ENCODE measurements at places on chromosomes 13 and 19.

GRCh38 chr19:46609511-46610412 lies 8.6 kb downstream of the CALM3 start:
- DNase-seq, result no peak

DNA sequence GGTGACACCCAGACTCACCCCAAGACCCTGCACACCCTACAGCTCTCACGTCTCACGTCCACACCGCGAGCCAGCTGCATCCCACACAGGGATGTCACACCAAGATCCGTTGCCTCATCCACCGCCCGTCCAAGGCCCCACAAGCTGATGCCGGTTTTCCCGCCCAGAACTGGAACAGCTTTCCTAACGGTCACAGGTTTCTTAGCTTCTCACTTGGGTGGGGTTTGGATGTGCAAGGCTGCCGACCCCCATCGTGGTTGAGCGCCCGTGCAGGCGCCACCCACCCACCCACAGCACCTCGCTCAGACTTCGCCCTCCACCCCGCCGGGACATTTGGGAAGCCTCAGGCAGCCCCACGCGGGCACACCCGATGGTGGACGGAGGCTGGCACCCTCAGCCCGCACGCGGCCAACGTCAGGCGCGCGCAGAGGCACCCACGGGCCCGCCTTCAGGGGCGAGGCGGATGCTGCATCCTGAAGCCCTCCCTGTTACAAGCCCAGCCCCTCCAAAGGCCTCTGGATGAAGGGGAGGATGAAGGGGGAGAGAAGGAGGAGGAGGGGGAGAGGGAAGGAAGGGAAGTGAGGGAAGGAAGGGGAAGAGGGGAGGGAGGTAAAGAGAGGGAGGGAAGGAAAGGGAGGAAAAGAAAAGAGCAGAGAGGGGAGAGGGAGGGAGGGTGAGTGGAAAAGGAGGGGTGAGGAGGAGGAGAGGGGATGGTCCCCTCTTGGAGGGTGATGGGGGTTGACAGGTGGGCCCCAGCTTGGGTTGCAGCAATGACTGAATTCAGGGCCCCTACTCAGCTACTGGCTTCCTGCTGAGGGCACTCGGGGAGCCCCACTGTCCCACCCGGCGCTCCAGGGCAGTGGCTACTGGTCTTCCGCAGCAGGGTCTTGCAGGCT lies 12.8 kb downstream of the ONECUT3 start:
- DNase-seq, result no peak

DNA sequence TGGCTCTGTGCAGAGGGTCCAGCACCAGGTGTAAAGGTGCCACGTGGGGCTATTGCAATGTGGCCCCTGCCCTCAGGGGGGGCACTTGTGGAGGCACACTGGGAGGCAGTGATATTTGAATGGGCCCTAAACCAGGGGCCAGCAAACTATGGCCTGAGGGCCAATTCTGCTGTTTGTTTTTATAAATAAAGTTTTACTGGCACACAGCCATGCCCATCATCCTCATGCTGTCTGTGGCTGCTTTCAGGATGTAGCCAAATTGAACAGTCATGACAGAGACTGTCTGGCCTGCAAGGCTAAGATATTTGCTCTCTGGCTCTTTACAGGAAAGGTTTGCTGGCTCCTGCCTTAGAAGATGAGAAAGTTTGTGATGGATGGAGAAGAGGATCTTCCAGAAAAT lies 33.9 kb upstream of the RANBP3 start:
- no peak for DNase-seq

DNA sequence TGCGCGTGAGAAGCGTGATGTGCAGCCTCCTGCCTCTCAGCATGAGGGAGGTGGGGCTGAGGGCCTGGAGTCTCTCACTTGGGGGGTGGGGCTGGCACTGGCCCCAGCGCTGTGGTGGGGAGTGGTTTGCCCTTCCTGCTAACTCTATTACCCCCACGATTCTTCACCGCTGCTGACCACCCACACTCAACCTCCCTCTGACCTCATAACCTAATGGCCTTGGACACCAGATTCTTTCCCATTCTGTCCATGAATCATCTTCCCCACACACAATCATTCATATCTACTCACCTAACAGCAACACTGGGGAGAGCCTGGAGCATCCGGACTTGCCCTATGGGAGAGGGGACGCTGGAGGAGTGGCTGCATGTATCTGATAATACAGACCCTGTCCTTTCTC lies 8.7 kb downstream of the CD177 start:
- DNase-seq, result no peak

Data from stimulated activated CD4-positive, alpha-beta T cell treated with anti-CD3 and anti-CD28 coated beads, Interleukin-15, amount 100 ng/mL, for 1 hour (primary cell).